ENCODE measurements at places on chromosomes 12 and 14.

DNA sequence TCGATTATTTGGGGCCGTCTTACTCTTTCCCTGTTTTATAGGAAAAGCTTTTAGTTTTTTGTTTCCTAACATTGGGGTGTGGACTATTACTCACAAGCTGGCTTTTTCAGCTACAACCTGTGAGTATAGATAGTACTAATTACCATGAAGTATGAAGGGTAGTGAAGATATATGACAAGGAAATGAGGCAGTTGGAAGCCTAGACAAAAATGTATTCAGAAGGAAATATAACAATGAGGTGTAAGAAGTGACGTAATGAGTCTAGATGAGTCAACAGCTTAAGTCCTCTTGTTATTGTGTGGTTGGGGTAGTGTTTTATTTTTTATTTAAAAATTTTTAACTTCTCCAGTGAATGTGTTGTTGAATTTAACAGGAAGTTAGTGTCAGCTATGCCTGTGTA, 804.5 kb downstream of the NRXN3 start:
- DNase-seq: peak; percentile 68

- peak; percentile 80 for DNase-seq
Measured at GRCh38 chr12:101939856-101940265, 62.5 kb downstream of the DRAM1 start.

DNA sequence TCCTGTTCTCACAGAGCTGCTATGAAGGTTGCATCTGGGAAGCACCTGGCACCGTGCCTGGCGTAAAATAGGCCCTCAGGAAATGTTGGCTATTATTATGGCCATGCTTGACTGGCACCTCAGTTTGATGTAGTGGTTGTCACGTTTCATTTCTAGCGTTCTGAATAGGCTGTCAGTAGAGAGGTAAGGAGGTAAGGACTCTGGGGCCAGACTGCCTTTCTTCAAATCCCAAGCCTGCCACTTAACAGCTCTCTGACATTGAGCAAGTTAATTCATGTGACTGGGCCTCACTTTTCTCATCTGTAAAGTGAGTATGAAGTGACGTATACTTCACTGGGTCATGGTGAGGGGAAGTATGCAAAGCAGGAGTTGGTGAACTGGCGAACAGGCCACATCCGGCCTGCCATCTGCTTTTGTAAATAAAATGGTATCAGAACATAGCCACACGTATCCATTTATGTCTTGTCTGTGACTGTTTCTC, 196.2 kb downstream of the CACNA1C start:
- DNase-seq: peak; percentile 77

DNA sequence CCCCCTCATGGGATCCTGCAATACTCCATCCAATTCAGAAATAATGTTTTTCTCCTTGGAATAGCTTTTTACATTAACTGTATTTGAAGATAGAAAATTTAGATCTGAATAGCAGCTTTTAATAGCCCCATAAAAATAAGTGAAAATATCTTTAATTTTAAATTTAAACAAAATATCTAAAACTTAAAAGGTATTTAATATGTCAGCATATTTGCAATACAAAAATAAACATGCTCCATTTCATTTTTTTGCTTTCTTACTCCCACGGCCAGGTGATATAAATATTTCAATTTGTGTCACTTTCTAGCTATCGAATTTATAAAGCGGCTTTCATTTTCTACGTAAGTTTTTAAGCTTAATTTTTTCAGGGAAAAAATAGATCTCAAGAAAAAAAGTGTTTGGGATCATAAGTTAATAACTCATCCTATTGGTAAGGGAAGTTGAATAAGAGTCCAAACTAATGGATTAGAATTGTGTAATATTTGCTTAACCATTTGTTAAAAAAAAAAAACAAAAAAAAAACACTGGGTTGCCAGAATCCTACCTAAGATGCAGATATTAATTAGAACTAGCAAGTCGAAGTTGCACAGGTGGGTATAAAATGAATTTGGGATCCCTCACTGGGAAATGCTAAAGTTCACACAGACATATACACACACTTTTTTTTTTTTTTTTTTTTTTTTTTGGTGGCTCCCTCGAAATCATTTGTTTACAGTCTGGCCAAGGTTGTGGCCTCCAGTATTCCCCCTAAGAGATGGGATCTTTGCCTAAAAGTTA, 47.6 kb downstream of the PPP2R5C start:
- DNase-seq: peak; percentile 10

DNA sequence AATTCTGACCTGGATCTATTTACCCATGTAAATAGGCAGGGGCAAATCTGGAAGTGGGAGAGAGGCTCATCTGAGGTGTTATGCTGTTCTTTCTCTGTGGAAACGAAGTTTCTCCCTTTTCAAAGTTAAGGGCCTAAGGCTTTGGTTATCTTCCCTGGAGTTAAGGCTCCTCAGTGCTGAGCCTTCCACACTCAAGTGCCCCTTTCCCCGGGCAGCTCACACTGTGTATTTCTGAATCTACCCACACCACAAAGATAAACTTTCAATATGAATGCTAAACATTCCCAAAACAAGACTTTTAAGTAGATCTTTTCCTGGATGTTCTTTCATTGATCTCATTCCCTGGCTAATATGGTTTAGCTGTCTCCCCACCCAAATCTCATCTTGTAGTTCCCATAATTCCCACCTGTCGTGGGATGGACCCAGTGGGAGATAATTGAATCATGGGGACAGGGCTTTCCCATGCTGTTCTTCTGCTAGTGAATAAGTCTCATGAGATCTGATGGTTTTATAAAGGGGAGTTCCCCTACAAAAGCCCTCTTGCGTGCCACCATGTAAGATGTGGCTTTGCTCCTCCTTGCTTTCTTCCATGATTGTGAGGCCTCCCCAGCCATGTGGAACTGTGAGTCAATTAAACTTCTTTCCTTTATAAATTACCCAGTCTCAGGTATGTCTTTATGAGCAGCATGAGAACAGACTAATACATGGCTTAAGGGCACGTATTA, 251.1 kb downstream of the NAV3 start:
- no peak for DNase-seq

DNA sequence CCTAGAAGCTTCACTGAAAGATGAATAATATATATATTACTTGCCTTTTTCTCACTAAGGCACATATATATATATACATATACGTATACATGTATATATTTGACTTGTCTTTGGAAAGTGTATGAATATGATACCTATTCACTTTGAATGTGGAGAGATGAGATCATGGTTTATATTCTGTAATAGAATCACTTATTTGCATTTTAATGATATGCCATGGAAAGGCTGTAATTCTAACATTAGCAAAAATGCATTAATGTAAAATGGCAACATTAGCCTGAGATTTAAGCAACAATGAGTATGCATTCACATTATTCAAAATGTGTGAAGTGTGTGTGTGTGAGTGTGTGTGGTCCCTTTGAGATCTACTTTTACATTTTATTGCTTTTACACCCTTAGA, 54.5 kb upstream of the PRKD1 start:
- DNase-seq: no peak

DNA sequence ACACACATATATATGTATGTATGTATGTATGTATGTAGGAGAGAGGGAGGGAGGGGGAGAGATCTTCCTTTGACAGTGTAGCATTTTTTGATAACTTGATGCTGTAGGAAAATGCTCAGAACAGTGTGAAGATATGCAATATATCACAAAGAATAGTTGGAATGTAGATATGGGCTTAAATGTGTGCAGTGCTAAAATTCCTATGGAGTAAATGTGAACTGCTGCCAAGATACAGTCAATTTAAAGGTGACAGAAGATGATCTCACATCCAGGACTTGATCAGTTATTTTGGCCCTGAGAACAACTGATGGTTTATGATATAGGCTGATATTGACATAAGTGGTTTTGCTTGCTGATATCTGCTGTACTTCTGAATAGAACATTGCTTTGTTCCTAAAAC, 84.2 kb downstream of the DAAM1 start:
- DNase-seq: no peak

DNA sequence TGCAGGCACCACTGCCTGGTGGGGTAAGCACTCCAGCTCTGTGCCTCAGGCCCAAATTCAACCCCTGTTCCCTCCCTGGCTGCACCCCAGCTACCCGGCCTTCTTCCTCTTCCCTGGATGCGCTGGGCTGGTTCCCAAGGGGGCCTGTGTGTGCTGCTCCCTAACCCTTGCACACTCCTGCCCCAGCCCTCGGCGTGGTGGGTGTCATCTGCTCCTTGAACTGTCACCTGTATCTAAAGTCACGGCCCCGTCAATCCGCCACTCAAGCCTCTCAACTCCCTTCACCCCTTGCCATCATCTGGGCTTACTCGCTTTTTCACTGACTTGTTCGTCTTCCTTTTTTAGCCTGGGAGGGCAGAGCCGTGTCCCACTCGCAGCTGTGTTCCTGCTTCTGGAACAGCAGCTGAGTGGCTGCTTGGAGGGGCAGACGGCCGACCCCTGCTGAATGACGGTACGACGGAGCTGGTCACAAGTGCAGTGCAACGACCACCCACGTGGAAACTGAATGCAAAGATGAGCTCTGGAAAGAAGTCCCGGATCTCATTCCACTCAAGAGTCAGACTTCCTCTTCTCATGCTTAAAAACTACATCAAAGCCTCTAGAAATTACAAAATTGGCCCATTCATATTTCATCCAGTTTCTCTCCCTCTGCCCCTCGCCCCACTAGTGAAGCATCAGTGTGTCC, 138.9 kb downstream of the PIWIL1 start:
- DNase-seq: no peak

Measured in ELR (cell line).